ENCODE measurements at places on chromosomes 13 and 19.
A peak's percentile ranks its signal among the peaks of the same experiment; 100 is the strongest.

- DNase-seq = peak; percentile 93
- H3K27ac ChIP-seq = peak overlapping the region; percentile 86
- H3K36me3 ChIP-seq = no peaks in the 10 kb centered on the region
- H3K27me3 ChIP-seq = no peaks in the 10 kb centered on the region
- H3K4me1 ChIP-seq = peaks cover 21% of the 10 kb centered on the region
Observed at GRCh38 chr19:1243768-1244692, 2.5 kb downstream of the ATP5F1D start.

- DNase-seq = no peak
- H3K4me3 ChIP-seq = no peak overlapping the region
Observed at GRCh38 chr13:109567315-109567714, 219.1 kb downstream of the IRS2 start.

DNA sequence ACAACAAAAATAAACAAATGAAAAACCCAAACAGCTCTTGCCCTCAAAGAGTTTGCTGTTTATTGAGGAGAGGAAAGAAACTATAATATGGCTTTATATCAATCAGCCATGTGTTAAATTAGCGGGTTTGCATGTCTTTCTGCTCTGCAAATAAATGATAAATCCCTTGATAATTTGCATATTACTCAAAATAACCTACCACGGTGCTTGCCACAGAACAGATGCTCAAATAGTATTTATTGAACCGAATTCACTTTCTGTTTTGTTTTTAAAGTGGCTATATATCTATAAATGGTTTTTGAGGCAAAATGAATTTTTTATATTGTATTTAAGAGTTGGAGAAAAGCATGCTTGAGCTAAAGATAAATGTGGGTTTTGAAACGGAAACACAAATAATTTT is 428.1 kb downstream of the ITGBL1 start:
- H3K4me3 ChIP-seq = no peak overlapping the region
- no peaks in the 10 kb centered on the region for H3K27me3 ChIP-seq
- DNase-seq = no peak
- no peaks in the 10 kb centered on the region for H3K4me1 ChIP-seq

DNA sequence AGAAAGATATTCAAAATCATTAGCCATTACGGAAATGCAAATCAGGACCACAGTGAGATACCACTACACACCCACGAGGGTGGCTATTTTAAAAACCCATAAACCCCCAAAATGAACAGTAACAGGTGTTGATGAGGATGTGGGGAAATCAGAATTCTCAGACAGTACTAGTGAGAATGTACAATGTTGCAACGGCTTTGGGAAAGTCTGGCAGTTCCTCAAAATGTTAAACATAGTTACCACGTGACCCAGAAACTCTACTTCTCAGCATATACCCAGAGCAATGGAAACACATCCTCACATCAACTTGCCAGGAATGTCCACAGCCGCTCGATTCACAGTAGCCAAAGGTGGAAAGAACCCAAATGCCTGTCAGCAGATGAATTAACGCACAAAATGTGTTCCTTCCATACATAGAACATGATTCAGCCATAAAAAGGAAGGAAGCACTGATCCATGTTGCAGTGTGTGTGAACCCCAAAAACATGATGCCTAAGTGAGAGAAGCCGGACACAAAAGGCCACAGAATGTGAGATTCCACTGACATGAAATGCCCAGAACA is 7.0 kb downstream of the PLVAP start:
- H3K36me3 ChIP-seq = no peaks in the 10 kb centered on the region
- no peaks in the 10 kb centered on the region for H3K27me3 ChIP-seq
- no peak overlapping the region for H3K4me3 ChIP-seq

DNA sequence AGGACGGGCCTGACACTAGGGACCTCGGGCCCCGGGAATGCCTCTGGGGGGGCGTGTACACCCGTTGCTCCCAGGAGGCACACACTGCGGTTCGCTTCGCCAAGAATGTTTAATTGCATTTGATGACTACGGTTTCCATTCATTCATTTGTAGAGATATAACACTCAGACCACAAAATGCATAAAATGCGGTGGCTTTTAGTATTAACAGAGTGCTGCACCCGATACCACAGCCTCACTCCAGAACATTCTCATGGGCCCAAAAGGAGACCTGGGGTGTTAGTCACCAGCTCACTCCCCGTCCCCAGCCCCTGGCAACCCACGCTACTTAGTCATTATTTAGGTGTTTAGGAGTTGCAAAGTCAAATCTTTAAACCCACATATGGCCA is 21.8 kb downstream of the HCN2 start:
- H3K4me1 ChIP-seq = peaks cover 9% of the 10 kb centered on the region
- no peak for DNase-seq
- no peaks in the 10 kb centered on the region for H3K27me3 ChIP-seq
- H3K27ac ChIP-seq = no peak overlapping the region
- no peaks in the 10 kb centered on the region for H3K36me3 ChIP-seq

Data from ovary (tissue), 10 donors.